Activated T-cell treated with anti-CD3 and anti-CD28 coated beads, Interleukin-2, amount 50 U/mL, for 4 hours (primary cell): ENCODE measurements at places on chromosomes 6 and 20.

DNA sequence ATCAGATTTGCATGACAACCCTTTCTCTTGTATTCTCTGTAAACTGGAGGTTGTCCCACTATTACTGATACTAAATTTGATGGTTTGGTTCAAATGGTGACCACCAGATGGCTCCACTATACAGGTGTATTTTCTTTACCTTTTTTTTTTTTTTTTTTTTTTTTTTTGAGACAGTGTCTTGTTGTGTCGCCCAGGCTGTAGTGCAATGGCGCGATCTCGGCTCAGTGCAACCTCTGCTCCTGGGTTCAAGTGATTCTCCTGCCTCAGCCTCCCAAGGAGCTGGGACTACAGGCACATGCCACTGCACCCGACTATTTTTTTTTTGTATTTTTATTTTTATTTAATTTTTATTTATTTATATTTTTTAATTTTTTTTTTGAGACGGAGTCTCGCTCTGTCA is 6.6 kb upstream of the WTAP start:
- DNase-seq: peak; percentile 17

DNA sequence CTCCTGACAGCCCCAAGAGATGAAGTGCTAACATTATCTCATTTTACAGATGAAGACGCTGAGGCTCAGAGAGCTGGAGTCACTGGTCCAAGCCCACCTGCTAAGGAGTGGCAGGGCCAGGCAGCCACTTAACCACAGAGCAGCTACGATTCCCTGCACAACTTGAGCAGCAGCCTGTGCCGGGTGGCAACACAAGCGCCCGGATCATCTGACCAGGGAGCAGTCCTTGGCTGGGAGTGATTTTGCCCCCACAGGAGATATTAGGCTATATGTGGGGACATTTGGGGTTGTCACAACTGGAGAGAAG is 93.2 kb upstream of the PTPN1 start:
- no peak for DNase-seq

- no peak for DNase-seq
Measured at GRCh38 chr6:2859185-2859700, 17.6 kb upstream of the SERPINB1 start.

- DNase-seq: peak; percentile 8
Measured at GRCh38 chr6:146028252-146028795, 538 bp upstream of the GRM1 start.

DNA sequence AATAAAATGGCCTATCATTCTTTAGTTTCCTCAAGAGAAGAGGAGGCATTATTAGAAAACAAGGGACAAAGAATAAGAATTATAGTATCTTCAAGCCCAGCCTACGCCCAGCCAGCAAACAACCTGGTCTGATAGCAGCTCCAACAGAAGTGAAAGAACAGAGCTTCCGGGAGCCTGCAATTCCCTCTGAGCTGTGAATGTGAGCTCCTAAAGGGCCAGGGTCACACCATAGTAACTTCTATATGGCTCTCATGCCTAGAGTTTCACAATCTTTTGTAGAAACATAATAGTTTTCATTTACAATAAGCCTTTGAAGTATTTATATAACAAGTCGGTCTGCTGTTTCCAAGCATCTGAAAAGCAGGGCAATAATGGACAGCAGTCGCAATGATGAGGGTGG is 116.5 kb downstream of the SMLR1 start:
- no peak for DNase-seq

DNA sequence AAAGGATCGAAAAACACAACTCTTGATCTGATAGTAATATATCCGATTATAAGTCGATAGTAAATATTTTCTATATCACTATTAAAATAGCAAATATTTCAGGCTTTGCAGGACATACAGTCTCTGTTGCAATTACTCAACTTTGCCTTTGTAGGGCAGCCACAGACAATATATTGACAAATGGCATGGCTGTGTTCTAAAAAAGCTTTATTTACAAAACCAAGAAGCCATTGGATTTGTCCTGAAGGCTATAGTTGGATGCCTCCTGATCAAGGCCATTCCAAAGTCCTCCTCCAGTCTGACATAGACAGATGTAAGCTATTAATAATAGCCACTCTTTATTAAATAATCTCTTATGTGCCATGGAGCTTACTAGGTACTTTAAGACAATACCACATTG is 5.9 kb downstream of the OCSTAMP start:
- no peak for DNase-seq

DNA sequence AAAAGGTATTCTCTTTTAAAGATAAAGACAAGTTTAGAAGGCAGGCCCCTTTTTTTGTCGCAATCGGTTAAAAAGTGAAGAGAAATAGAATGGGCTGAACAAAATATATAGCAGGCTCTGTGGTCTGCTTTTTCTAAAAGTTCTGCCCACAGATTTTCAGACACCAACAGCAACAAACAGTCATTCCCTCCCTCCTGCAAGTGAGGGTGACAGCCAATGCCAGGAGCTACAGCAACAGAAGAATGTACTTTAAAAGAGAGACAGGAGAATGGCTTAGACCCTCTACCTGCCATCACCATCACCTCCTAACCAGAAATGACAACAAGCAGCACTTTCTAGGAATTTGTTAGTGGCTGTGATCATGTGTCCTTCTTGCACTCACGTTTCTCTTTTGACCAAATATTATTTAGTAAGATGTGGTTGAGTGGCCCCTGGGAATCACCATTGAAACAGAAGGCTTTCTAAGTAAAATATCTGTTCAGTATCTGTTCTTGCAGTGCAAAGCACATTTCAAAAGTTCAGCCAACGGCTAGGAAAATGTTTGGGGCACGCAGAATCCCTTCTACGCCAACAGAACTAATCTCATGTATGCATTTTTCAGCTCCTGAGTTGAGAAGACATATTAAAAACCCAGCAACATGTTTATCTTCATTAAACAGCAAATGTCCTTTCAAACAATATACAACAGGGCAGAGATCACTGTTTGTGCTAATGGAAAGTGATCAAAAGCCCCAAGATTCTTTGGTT is 248.5 kb downstream of the ATXN1 start:
- DNase-seq: no peak

DNA sequence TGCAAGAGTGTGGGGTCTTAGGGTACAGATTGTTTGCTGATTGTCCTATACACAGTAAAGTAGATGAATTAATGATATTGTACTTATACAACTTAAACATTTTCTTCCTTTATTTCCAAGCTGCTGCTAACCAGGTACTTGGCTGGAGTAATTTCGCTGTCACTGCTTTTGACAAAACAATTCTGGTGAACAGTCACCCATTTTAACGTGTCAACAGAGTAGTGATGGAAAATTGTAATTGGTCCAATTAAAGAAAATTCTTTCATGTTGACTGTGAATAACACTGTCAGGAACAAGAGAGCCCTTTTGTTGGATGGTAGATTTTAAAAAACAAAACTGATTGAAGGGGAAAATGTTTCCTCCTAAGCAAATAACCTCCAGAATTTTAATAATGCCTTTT is 26.4 kb upstream of the MROH8 start:
- no peak for DNase-seq

- DNase-seq: no peak
Measured at GRCh38 chr20:33026072-33026778, 5.2 kb upstream of the BPIFB6 start.

GRCh38 chr20:62088258-62089127 is 22.8 kb upstream of the TAF4 start:
- no peak for DNase-seq

DNA sequence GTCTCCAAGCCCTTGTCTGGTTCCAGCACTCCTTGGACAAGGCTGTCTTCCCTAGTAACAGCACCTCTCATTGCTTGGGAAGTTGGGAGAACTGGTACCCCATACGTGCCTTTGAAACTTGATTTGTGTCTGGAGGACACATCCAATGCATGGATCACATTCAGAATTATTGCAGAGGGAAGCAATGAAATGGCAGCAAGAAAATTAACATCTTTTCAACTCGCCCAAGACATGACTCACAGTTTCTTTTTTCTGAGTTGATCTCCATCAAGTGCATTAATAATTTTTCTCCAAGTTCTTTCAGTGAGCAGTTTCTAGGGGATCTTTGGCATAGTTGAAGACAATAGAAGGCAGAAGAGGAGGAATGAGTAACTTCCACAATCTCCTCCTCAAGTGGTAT is 22.3 kb upstream of the PI3 start:
- DNase-seq: no peak

GRCh38 chr6:148906386-148906785 is 159.6 kb downstream of the UST start:
- no peak for DNase-seq

DNA sequence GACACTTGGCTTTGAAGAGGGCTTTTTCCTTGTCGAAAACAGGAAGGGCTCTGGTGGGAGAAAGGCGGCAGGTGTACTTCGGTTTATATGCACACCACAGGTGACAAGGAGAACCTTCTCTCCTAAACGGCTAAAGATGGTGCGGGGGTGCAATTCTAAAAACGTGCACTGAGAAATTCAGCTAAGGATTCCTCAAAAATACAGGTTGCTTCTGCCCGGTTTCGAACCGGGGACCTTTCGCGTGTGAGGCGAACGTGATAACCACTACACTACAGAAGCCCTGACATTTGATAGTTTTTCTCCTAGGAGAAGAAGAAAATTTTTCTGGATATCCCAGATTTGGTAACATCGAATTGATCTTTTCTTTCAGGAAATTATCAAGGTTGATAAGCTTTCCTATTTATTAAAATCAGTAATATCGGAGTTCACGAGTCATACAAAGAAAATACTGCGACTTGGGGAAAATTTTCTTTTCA is 32.0 kb downstream of the POM121L2 start:
- no peak for DNase-seq

- DNase-seq: no peak
Measured at GRCh38 chr6:12967686-12968085, 251.1 kb downstream of the PHACTR1 start.

DNA sequence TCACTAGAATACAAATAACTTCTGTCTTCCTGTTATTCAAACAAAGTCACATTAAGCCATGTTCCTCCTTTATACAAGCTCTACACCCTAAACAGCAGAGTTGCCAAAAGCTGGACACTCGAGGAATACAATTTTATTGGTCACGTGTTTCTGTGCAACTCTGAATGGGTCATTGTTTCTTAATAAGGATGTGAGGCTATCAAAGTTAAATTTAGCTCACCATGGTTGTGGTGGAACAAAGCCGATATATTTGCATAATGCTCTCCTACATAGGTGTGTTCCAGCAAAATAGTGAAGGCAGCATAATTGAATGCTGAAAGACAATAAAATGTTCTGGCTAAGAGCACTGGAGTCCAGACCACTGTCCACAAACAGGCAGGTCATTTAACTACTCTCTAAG is 36.9 kb upstream of the CD2AP start:
- no peak for DNase-seq

DNA sequence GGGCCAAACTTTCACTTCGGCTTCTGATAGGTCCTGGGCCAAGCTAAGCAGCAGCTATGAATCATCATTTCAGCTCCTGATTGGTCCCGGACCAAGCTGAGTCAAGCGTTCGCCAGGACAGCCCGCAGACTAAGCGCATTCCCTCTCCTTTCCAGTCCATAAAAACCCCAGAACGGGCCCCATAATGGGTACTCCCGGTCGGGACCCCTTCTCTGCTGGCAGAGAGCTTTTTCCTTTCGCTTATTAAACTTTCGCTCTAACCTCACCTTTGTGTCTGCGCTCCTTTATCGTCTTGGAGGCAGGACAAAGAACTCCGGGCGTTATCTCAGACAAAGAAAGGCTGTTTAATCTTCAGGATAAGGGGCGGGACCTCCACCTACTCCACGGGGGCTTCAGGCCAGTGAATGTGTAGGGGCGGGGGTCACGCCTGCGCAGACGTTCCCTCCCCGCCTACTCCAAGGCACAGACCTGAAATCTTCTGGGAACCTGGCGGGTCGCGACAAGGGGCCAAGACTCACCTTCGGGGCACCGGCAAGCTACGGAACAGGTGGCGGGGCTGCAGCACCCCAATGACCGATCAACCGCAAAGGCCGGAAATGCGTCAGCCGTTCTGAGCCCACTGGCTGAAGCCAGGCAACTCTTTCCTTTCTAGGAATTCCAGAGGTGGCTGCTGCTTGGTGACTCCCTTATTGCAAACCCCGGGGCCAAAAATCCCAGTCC is at the start of gene ZSCAN31:
Gene ZSCAN31 (minus strand): TSS at position 585 of the 720 bp plus-strand sequence. CDS start 6,465 bp downstream, outside the sequence.
- peak; percentile 74 for DNase-seq

DNA sequence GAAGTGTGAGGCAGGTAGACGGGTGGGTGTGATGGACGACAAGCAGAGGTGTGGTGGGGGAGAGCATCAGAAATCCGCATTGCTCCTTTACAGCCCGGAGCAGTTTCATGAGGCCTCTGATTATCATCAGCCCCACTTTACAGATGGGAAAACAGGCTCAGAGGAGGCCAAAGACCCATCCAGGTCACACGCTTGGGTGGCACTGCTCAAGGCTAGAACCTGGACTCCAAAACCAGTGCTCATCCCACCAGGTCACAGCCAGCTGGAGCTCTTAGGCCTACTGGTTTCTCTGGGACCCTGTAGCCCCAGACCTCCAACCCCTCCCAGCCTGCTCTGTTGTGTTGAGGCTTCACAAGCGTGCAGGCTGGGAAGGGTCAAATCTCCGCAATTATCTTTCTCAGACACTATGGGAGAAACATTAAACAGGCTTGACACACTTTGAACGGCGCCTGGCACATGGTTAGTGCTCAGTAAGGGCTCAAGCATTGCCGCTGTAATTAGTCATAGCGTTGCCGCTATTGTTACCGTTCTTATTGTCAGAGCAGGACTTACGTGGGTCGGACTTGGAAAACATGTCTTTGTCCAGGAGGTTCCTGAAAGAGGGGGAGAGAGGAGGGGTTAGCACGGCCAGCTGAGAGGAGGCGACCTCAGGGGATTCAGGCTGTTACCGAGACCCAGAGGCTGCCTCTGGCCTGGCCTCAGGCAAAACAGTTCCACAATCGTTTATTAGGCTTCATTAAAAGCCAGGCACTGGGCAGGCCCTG is 16.6 kb downstream of the CPNE5 start:
- DNase-seq: no peak

- no peak for DNase-seq
Measured at GRCh38 chr6:56904068-56904467, 50.8 kb upstream of the BEND6 start.

GRCh38 chr6:25485821-25486534 is 166.0 kb upstream of the SCGN start:
- DNase-seq: no peak

DNA sequence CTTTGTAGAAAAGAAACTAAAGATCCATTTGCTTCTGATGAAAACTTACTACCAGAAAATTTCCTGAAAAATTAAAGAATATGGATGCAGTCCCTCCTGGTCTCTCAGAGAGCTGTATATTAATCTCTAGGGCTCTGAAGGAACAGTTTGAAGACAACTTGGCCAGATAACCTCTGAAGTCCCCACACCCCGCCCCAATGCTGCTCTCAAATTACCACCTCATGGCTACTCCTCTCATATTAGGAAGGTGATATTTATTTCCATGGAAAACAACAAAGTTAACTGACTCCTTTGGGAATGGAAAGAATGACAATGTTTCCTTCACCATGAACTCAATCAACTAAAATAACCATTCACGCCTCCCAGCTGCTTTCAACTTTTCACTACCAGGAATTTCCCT is 408.4 kb upstream of the FLRT3 start:
- DNase-seq: no peak

- no peak for DNase-seq
Measured at GRCh38 chr20:12893653-12894052, 115.1 kb upstream of the SPTLC3 start.
